ENCODE measurements at places on chromosomes 13 and 19. TPM values are rescaled to one million over a fixed set of nuclear protein-coding genes. Genes with fewer than 3 reads are reported as not detected.

GGN gene
- total RNA-seq = not detected

CYP4F22 gene
- total RNA-seq = 1.2 TPM

CILP2 gene
- 0.30 TPM for total RNA-seq

CABP5 gene
- total RNA-seq = not detected

PSG3 gene
- not detected for total RNA-seq

ZNF432 gene
- 10.9 TPM for total RNA-seq

All from activated CD8-positive, alpha-beta memory T cell treated with anti-CD3 and anti-CD28 coated beads for 36 hours (primary cell).